ENCODE measurements at places on chromosomes 1 and 21.

GRCh38 chr1:234967121-234967520, 161.5 kb downstream of the TOMM20 start:
- no peak for DNase-seq

GRCh38 chr1:218367118-218367517, 22.0 kb downstream of the TGFB2 start:
- DNase-seq = no peak

DNA sequence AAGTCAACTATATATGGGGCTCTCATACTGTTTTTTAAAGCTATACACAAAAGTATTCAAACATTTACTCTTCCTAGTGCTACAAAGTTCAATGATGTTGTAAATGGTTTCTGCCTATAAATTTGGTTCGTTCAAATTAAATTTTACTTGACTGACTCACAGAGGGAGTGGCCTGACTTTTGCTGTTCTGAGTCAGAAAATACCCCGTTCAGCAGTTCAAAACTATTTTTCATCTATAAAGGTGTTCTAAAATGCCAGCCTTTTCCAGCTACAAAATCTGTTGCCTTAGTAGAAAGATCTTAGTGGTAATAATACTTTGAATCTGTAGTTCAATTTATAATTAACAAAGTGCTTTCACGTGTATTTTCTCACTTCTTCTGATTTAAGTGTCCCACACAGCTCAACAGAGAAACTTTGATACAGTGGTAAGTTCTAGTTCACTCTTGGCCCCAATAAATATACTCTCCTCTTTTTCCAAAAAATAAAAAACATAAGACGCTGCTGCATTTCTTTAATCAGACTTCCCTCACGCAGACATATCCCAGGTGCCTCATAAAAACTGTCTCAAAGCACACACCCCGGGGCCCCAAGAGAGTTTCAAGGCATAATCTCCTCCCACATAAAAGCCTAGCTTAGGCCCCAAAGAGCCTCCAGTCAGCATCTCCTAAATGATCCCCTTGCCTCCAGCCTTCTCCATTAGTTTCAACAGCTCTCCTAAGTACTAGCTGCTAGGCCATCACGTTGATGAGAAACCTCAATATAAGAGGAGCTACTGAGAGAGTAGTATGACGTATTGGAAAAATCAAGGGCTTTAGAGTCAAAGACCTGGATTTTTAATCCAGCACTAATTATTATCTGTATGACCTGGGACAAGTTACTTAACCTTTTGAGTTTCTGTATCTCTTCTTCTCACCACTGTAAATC, 3.2 kb downstream of the PTP4A2 start:
- DNase-seq = peak; percentile 39

DNA sequence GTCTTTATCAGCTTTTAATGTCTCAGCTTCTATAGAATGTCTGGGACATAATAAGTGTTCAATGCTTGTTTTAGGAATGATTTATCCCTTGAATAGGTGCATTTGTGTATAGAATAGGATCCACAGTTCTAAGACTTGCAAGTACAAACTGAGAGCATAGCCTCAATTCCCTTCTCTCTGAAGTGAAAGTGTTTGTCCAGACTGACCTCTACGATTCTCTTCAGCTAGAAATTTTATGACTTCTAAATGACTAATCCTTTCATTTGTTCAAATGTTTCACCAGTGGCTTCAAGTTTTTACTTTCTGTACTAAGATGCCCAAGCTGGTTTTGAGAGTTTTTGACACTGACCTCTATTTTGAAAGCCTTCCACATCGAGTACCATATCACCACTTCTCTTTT, 608.2 kb upstream of the ADGRL4 start:
- DNase-seq = no peak

DNA sequence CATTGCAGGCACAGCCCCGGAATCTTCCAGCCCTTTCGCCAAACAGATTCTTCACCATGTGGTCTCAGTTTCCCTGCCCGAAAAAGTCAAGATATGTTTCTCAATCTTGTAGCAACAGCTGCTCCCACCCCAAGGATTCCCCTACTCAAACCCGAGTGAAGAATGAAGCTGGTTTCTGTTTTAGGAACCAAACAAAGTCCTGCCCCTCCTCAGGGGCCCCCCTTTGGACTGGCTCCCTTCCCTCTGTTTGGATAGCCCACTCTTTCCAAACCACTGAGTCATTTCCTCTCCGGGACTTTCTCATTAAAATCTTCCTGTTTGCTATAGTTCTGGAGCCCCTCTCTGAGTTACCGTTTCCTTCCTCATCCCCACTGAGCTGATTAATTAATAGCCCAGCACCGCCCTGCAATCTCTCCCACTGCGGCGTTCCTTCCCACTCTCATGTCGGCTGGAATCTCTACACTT, 100.9 kb downstream of the TSEN15 start:
- no peak for DNase-seq

GRCh38 chr1:234821840-234822239, 211.9 kb upstream of the IRF2BP2 start:
- DNase-seq = no peak

- no peak for DNase-seq
Measured at GRCh38 chr1:50970931-50971582, 1.0 kb downstream of the CDKN2C start.

DNA sequence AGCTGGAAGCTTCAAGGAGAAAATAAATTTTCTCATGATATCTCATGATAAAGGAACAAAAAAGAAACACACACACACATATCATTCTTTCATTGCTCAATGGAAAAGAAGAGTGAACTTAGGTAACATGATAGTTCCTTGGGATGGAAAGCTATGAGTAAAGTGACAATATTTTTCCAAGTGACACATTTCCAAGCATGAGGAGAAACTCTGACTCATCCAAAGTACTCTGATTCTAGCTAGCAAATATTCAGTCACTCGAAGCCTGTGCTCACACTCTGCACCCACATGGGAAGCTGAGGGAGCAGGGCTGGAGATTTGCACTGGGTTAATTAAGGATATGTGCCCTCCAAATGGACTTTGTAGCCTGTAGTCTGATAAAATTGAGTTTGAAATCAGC, 222.4 kb downstream of the LRRC40 start:
- peak; percentile 44 for DNase-seq

DNA sequence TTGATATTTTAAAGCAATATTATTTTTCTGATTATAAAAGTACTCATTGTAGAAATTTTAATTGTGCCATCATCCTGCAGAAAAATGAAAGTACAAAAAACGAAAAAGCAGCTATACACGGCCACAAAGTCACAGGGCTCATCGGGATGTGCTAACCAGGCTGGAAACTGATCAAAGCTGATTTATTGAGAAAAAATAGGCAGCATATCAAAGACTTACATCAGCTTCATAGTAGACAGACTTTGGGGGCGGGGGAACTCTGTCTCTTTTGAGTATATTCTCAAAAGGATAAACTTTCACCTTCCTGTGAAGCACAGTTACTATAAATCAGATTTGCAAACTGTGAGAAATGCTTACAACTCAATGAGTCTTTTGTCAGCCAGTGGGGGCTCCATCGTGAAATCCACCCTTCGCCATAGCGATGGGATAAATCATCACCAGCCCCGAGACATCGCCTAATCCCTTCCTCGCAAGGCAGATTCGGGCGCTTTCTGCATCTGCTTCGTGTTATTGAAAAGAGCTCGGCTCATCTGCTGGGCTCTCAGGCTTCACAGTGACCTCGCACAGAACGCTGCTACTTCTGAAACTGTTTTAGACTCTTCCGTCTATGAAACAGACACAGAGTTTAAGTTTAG, 69.2 kb upstream of the ERG start:
- DNase-seq = peak; percentile 1

DNA sequence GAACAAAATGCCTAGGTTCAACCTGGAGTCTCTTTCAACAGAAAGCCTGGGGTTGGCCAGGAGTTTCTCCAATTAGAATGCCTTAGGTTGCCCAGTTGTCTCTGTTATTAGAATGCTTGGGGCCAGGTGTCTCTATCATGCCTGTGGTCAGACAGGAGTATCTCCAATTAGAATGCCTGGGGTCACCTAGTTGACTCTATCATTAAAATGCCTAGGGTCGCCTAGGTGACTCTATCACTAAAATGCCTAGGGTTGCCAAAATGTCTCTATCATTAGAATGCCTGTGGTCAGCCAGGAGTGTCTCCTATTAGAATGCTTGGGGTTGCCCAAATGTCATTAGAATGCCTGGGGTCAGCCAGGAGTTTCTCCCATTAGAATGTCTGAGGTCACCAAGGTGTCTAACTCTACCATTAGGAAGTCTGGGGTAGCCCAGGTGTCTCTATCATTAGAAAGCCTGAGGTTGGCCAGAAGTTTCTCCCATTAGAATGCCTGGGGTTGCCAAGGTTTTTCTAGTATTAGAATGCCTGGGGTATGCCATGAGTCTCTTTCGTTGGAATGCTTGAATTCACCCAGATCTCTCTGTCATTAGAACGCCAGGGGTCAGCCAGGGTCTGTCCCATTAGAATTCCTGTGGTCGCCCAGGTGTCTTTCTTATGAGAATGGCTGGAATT, 57.9 kb downstream of the RNF187 start:
- no peak for DNase-seq

GRCh38 chr1:8889103-8889846, 10.8 kb upstream of the ENO1 start:
- DNase-seq = no peak

DNA sequence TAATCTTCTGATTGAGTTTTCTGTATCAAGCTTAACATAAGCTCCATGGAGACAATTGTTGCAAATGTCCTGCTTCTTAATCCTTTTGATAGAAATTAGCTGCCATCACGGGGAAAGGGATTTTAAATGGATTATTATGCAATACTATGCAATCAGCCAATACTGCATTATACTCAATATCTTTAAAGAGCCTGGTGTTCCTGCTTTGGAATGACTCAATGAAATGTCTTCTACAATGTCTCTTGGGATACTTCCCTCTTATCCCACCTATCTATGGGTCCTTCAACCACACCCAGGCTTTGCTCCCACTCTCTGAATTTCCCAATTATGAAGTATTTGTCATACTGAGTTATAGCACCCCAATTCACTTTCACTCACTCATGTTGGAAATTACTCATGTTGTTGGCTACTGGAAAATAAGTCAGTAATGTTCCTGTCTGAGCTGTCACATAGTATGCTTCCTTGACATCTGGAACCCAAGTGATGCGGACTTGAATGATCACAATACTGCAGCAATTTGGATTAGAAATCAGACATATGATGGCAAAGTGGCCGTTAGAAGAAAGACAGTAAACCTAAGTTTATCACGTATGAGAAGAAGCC, 85.0 kb downstream of the TPR start:
- DNase-seq = no peak

DNA sequence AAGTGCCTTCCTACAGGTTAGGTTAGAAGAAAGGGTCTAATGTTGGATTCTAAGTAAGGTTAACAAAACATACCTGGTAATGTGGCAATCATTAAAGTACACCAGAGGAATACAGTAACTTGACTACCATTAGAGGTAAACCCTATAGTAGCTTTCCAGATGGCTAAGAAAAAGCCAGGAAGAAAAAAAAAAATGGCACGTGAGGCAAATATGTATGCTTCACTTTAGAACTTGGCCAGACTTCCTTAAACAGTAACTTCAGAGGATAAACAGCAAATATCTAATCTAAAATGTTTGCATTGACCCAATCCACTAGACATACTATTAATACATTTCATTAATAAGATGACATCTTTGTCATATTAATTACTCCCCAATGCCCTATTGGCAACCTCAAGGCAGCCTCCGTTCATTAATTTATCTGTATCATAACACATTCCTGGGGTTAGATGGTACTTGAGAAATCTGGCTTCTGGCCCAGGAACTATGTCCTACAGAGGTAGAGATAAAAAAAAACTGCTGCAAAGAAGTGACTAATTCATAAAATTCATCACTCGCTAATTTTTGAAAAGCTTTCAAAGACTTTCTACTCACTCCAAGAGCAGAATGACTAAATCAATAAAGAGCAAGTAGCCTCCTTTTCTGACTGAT, 5.8 kb downstream of the DCAF8 start:
- no peak for DNase-seq

DNA sequence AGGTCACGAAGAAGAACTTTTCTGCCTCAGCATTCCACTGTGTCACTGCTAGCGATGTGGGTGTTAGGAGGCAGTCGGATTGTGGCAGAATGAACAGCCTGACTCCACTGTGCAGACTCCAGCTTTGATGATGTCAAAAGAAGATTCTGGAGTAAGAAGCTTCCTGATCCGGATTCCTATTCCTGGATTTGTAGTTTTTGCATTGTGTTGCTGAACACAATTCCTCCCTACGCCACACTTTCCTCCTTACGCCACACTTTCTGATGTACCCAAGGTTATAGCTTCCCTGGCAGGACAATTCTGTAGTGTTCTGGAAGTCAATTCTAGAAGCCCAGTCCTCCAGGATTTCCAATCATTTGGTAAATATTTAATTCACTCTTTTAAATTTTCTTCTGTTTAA, 665.2 kb upstream of the ADGRL2 start:
- no peak for DNase-seq

Measured in BJ (cell line).